ENCODE measurements at places on chromosomes 7 and 10. TPM values are rescaled to one million over a fixed set of nuclear protein-coding genes. Genes with fewer than 3 reads are reported as not detected.

The FKBP9 gene
- 558 TPM for total RNA-seq

The TSPAN12 gene
- total RNA-seq, result 10.8 TPM

The HACD1 gene
- total RNA-seq, result 24.7 TPM

The TWIST1 gene
- 42.2 TPM for total RNA-seq

The LRRC4 gene
- 0.46 TPM for total RNA-seq

The KCNK18 gene
- total RNA-seq, result not detected

The SCART1 gene
- 1.9 TPM for total RNA-seq

The TMEM236 gene
- under 0.01 TPM for total RNA-seq

The VAX1 gene
- not detected for total RNA-seq

The CTAGE4 gene
- 0.28 TPM for total RNA-seq

The AS3MT gene
- 13.0 TPM for total RNA-seq

The ZNF488 gene
- total RNA-seq, result not detected

The CYCS gene
- 26.7 TPM for total RNA-seq

The GNAT3 gene
- not detected for total RNA-seq

The TLL2 gene
- total RNA-seq, result 0.09 TPM

The TMEM176B gene
- total RNA-seq, result 3.8 TPM

The PRF1 gene
- total RNA-seq, result under 0.01 TPM

Data from smooth muscle cell of bladder (primary cell).